Uterus (tissue), 4 donors: ENCODE measurements at places on chromosomes 3 and 15. TPM values are rescaled to one million over a fixed set of nuclear protein-coding genes. Genes with fewer than 3 reads are reported as not detected.

DNA sequence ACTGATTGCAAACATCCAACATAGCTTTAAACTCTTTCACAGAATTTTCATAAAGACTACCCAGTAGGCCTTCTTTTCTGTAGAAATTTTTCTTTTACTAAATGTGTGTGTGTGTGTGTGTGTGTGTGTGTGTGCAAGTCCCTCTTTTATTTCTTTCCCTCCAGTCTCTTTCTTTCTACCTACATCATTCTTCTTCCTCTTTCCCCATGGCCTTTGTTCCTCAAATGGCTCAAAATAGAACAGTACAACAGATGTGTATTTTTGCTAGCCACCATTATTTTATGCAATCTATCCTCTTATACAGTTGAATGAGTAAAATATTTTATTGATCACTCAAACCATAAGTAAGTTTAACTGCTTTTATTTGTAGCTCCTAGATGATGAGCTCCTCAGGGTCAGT is 76.4 kb downstream of the USF3 start:
- no peaks in the 10 kb centered on the region for H3K36me3 ChIP-seq
- no peaks in the 10 kb centered on the region for H3K27me3 ChIP-seq
- H3K27ac ChIP-seq: no peak overlapping the region
- H3K4me1 ChIP-seq: no peaks in the 10 kb centered on the region
- no peak overlapping the region for H3K4me3 ChIP-seq

DNA sequence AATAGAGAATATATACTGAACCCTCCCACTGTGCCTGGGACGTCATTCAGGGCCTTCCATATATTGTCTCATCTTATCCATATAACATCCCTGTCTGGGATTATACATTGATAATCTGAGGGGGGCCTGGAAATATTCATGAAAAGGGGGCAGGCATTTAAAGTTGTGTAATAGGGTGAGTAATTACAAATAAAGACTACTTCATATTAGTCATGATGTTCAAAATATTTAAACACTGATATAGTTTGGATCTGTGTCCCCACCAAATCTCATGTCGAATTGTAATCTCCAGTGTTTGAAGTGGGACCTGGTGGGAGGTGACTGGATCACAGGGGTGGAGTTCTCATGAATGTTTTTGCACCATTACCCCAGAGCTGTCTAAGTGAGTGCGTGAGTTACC is 97.8 kb downstream of the AQP9 start:
- H3K27ac ChIP-seq: no peak overlapping the region
- H3K4me3 ChIP-seq: no peak overlapping the region
- H3K4me1 ChIP-seq: no peaks in the 10 kb centered on the region
- no peak for DNase-seq
- no peaks in the 10 kb centered on the region for H3K27me3 ChIP-seq
- H3K36me3 ChIP-seq: no peaks in the 10 kb centered on the region

DNA sequence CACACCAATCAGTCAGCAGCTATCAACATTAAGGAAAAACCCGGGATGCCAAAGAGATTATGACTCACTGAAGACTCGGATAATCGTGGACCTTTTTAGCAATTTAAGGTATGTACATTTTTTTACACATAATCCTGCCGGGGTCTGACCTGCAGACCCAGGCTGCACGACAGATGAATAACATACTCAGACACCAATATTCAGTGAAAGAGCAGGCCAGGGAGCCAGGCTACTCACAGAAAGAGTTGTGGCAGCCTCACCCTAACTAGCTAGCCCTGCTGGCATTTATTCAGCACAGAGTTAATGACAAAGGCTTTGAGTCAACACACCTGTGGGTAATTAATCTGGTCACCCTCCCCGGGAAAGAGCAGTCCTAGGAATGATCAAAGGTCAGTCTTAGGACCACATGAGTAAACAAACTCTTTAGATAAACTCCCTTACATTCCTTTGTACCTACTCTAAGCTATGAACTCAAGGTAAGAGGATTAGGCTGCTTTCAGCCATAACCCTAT is 727.5 kb downstream of the TBL1XR1 start:
- no peak for DNase-seq
- H3K27me3 ChIP-seq: no peaks in the 10 kb centered on the region
- no peak overlapping the region for H3K27ac ChIP-seq
- no peak overlapping the region for H3K4me3 ChIP-seq

GRCh38 chr3:189368384-189368783 is 196.6 kb downstream of the TPRG1 start:
- no peaks in the 10 kb centered on the region for H3K27me3 ChIP-seq
- DNase-seq: no peak
- no peak overlapping the region for H3K4me3 ChIP-seq
- H3K4me1 ChIP-seq: no peaks in the 10 kb centered on the region
- no peak overlapping the region for H3K27ac ChIP-seq

DNA sequence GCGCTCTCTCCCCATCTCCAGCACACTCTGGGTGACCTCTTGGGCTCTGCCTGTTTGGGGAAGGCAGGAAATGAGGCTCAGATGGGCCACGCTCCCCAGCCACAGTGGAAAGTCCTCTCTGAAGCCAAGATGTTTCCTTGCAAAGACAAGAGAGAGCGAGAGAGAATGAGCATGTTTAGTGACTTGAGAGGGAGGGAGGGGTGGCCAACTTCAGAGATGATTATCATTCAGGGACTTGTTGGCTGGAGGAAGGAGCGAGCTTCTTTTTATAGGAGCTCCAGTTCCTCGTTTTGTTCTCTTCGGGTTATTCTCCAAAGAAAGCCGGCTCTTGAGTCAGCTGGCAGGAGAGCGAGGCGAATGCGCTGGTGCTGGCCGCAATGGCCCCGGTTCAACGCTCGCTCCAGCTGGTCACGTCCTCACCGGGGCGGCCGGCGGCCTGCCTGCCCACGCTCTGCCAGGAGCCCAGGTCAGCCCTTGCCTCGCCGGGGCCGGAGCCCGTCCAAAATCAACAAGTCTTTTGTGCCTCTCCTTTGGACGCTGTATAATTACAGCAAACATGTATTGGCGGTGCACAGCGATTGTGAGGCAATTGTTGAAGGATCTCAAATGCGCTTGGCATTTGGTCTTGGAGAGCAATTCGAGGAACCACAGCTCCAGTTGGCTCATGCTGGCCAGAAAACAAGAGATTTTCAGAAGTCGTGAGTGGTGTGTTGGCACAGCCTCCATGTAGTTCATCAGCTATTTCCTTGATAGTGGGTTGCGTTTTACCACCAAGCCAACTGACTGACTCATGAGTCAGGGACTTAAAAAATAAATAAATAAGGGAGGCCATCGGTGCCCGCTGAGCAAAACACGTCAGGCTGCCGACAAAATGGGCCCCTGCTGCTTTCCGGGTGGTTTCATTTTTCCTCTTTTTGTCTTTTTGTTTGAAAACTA is 288.6 kb downstream of the UACA start:
- H3K27me3 ChIP-seq: no peaks in the 10 kb centered on the region
- H3K4me3 ChIP-seq: no peak overlapping the region
- H3K27ac ChIP-seq: peak overlapping the region; percentile 62
- H3K4me1 ChIP-seq: peaks cover 17% of the 10 kb centered on the region
- no peaks in the 10 kb centered on the region for H3K36me3 ChIP-seq
- peak; percentile 59 for DNase-seq

- H3K27ac ChIP-seq: peak overlapping the region; percentile 71
- H3K4me3 ChIP-seq: no peak overlapping the region
- peaks cover 25% of the 10 kb centered on the region for H3K4me1 ChIP-seq
- DNase-seq: peak; percentile 85
Measured at GRCh38 chr3:141426404-141427034, 58.2 kb downstream of the ZBTB38 start.

DNA sequence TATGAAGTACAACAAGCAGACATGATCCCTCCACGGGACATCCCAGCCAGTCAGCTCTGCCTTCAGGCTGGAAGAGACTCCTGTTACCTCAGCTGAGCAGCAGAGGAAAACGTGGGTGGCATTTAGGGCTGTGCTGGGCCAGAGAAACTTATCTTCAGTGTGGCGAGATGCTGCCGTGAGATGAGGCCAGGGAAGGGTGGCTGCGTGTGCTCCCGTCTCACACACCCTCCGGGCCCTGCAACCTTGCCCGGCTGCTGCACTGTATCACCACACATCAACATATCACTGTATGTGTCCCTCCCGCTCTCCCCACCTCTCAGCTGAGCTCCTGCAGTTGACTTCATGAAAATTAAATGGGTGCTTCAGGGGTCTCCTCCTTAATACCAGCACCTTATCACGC is 23.4 kb downstream of the BMF start:
- peaks cover 14% of the 10 kb centered on the region for H3K4me1 ChIP-seq
- H3K27me3 ChIP-seq: no peaks in the 10 kb centered on the region
- no peak overlapping the region for H3K4me3 ChIP-seq
- DNase-seq: no peak
- H3K36me3 ChIP-seq: no peaks in the 10 kb centered on the region

The ERICH6 gene
- total RNA-seq: not detected

The CPN2 gene
- total RNA-seq: not detected
